Stimulated activated CD4-positive, alpha-beta T cell treated with anti-CD3 and anti-CD28 coated beads, Interleukin-2, amount 100 ng/mL, for 4 hours (primary cell): ENCODE measurements at places on chromosomes 12 and 14.

GRCh38 chr14:24074625-24075484 is 3.5 kb downstream of the CPNE6 start:
- DNase-seq = no peak

DNA sequence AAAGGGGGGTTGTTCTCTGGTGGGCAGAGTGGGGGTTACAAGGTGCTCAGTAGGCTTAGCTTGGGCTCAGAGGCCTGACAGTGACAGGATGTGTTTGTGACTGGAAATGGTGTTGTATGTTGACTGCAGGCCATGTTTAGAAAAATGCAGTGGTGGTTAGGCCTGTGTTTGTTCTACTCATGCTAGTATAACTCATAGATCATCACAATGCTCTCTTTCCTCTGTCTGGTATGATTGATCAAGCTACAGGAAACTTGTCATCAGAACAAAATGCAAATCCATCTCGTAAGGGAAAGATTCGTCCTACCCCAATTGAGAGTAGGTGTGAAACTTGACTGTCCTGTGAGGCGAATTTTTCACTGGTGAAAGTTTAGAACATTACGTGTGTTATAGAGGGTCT is 11.8 kb downstream of the TPH2 start:
- DNase-seq = no peak

GRCh38 chr12:101852998-101853397 is 22.2 kb upstream of the GNPTAB start:
- DNase-seq = no peak

DNA sequence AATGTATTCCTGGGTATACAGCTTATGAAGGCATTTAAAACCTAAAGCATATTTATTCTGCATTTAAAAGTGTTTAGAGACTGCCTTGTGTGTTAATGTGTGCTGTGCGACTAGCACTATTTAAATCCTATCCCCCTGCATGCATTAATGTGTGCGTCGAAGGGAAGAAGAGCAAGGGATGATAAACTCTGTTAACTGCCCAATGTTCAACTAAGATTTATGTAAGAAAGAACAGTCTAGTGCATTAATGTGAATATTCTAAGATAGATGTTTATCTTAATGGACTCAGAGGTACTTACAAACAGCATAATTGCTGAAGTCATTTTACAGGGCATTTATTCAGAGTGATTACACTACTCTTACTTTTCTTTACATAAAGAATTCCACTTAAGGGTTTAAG is 424.8 kb downstream of the DIO2 start:
- no peak for DNase-seq

- no peak for DNase-seq
Measured at GRCh38 chr14:96077983-96078624, 38.9 kb downstream of the C14orf132 start.

- DNase-seq = no peak
Measured at GRCh38 chr12:22684140-22685118, 59.5 kb downstream of the ETNK1 start.

GRCh38 chr12:31745242-31745641 is 16.4 kb upstream of the AMN1 start:
- no peak for DNase-seq

- no peak for DNase-seq
Measured at GRCh38 chr12:51971679-51972421, 20.4 kb downstream of the ACVR1B start.

GRCh38 chr14:59362513-59362912 is 102.7 kb downstream of the GPR135 start:
- no peak for DNase-seq

GRCh38 chr14:65575389-65575788 is 162.9 kb downstream of the FUT8 start:
- no peak for DNase-seq

- no peak for DNase-seq
Measured at GRCh38 chr14:92492258-92492657, 21.3 kb upstream of the RIN3 start.

- DNase-seq = no peak
Measured at GRCh38 chr12:105227879-105228278, 8.1 kb downstream of the APPL2 start.

GRCh38 chr12:33432992-33433391 is 6.6 kb downstream of the SYT10 start:
- DNase-seq = no peak

- DNase-seq = no peak
Measured at GRCh38 chr12:77315407-77315806, 250.0 kb upstream of the E2F7 start.

DNA sequence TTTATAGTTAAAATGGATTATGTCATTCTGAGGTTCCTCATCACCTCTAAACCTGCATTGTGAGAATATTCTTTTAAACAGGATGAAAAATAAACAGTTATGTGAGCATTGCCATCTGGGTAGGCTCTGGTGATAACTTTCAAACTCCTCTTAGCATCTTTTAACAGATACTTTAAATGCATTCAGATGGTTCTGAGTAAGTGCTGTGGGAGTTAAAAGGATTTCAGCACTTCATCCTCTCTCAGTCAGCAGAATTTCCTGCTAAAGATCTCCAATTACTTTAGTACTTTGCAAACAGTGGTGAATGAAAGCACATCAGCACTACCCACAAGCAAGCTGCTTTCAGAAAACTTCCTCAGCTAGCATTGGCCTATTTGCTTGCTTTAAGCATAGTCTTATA is 59.3 kb upstream of the TMTC1 start:
- DNase-seq = no peak

- DNase-seq = no peak
Measured at GRCh38 chr14:95431199-95432143, 85.0 kb downstream of the SYNE3 start.

GRCh38 chr14:20746566-20746965 is 879 bp downstream of the EDDM3A start:
- no peak for DNase-seq

- DNase-seq = no peak
Measured at GRCh38 chr12:92769124-92769901, 66.5 kb downstream of the PLEKHG7 start.

DNA sequence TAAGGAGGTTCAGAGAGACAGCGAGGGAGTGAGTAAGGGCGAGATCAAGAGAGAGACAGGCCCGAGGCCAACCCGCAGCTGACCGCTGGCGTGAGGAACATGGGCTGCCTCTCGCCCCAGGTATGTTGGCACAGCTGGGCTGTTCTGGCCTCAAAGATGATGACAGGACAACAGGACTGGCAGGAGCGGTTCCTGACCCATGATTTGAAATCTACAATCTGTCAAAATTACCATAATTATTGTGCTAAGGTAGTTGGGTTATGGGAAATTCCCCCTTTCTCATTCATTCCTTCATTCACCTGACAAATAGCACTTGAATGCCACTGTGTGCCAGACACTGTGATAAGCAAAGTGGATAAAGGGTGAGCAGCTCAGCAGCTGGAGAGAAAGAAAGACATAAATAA is 5.1 kb upstream of the ENDOU start:
- no peak for DNase-seq

GRCh38 chr12:112549031-112549430 is 130.3 kb downstream of the PTPN11 start:
- no peak for DNase-seq

- no peak for DNase-seq
Measured at GRCh38 chr14:78970677-78971076, 800.5 kb downstream of the NRXN3 start.
